KG1 (cell line): ENCODE measurements at places on chromosomes 11 and 22.

GRCh38 chr11:76371170-76371569, 9.8 kb downstream of the THAP12 start:
- no peak for DNase-seq

DNA sequence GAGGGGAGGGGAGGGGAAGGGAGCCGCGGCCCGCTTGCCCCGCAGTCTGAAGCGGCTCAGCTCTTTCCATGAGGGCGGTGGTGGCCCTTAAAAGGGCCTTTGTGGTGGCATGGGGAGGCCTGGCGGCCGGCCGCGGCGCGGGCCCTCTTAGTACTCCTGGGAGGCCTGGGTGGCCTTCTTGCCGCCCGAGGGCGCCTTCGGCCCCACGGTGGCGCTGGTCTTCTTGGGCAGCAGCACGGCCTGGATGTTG, 6.9 kb downstream of the DPAGT1 start:
- DNase-seq = peak; percentile 58

DNA sequence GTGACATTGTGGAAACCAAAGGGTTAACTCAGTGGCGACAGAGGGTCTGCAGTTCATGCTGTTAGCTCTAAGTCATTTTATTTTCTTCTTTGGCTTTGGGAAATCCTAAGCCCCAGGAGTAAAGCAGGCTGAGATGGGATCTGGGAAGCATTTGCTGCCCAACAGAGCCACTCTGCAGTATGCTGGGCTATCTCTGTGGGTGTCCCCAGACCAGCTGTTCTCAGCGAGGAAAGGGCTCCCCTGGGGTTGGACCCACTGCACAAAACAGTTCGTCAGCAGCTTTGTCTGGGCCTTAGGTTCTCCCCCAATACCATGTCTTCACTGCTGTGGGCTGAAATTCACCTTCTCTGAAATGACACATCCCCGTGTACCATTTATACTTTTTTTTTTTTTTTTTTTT, 34.0 kb downstream of the KREMEN1 start:
- DNase-seq = no peak

DNA sequence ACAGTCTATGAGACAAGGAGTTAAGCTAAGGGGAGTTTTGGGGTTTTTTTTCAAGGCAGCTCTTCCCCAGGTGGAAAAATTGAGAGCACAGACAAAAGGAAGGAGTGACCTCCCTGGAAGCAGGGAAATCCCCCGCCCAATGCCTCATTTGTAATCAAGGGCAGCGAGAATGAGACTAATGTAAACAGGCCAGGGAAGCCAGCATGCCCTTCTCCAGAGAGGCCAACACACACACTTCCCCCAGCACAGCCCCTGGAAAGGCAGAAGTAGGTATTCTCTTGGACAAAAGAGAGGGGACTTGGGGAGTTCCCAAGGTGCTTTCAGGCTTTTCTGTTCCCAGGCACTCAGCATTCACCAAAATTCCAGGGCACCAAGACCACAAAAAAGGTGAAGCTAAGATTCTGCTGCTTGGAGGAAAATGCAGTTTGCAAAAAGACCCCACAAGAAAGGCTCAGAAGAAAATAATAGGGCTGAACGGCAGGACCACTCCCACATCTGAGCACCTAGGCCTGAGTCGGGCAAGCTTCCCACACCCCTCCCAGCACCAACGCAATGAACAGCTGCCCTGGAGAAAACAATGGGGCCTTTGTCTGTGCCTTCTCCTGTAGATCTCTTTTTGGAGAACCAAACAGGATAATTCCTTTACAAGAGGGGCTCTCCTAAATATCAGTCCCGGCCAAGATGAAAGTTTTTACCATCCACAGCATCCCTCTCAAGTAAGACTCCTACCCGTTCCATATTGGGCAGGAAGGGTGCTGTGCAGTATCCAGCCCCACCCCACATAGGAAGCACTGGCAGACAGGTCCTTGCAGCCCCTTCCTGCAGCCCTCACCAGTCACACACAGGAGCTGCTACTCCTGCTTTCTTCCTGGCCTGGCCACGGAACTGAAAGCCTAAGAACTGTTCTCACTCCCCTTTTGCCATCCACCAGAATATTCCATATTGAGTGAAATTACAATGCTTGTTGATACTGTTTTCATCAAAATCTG, 70.7 kb upstream of the AKIP1 start:
- no peak for DNase-seq

- no peak for DNase-seq
Measured at GRCh38 chr11:11661326-11662040, 39.7 kb upstream of the GALNT18 start.

DNA sequence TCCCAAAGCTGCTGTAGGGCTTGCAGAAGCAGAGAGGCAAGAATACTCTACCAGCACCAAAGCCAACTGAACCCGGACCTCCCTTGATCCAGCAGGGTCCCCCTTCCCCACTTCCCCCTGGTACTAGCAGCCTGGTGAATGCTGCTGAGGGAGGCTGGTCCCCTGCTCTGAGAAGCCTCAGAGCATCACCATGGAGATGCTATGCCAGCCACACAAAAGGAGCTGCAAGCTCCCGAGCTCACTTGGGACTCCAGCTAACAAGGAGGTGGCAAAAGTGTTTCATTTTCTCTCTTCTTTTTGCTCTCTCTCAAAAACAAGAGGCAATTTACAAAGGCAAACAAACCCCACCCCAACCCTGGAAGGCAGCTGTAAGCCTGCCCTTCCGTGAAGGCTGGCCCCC, 509.8 kb downstream of the BUD13 start:
- DNase-seq = no peak

DNA sequence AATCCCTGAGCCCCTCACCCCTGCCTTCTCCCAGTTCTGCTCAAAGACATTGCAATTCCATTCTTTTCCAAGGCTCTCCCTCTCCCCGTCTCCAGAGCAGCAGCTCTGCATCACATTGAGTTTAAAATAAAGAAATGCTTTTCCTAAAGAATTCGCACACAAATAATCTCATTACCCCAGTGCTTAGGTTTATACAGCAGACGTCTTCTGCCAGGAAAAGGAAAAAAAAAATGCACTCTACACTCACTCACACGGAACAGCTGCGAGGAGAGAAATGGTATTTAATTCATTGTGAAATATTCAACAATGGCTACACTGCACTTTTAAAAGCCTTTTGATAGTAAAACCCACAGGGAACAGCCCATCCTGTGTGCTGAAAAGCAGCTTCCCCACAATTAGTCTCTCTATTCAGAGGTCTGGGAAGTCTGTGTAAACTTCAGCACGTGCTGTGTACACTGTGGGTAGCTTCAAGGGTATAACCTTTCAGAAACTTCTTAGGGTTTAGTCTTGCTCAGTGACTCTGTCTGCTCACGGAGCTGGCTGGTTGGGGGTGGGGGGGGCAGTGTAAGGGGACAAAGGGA, 42.8 kb downstream of the ETS1 start:
- no peak for DNase-seq

GRCh38 chr11:86748296-86748695, 52.0 kb upstream of the PRSS23 start:
- DNase-seq = no peak

- no peak for DNase-seq
Measured at GRCh38 chr22:28711341-28711740, 30.3 kb downstream of the CHEK2 start.

GRCh38 chr11:19936461-19936860, 223.8 kb downstream of the DBX1 start:
- no peak for DNase-seq

- DNase-seq = no peak
Measured at GRCh38 chr22:38289583-38290082, 16.8 kb upstream of the TMEM184B start.

- no peak for DNase-seq
Measured at GRCh38 chr11:100203789-100204188, 483.3 kb upstream of the ARHGAP42 start.

GRCh38 chr11:14149683-14150082, 187.2 kb downstream of the SPON1 start:
- DNase-seq = no peak

DNA sequence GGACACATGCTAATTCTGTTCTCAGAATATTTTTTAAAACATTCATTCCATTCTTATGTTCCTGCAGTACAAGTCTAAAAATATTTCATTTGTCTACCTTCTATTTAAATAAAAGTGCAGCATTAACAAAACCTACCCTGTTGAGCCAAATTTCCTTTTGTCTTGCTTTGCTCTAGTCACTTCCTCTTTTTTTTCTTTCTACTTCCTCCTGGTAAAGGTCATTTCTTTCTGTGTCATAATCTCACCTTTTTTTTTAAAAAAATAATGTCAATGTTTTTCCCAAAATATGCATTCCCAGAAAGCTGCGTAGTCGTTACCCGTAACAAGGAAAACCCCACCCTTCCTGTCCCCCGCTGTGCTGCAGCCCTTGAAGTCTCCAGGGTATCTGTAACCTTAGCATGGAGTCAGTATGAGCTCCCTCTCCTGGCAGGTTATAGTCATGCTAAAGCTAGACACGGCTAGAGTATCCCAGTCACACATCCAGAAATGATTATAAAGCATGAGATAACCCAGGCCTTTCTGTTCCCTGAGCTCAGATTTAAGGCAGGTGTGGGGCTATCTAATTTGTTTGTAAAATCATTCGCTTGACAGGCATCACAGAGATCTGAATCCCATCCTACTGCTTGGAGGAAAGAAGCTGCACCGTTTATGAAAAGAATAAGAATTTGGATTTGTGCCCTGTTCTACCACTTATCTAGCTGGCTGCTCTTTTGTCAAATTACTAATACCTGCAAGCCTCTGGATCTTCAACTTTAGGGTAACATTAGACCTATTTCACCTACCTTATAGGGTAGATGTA, 51.1 kb upstream of the EED start:
- peak; percentile 73 for DNase-seq

- no peak for DNase-seq
Measured at GRCh38 chr11:70032943-70033710, 45.0 kb upstream of the ANO1 start.

DNA sequence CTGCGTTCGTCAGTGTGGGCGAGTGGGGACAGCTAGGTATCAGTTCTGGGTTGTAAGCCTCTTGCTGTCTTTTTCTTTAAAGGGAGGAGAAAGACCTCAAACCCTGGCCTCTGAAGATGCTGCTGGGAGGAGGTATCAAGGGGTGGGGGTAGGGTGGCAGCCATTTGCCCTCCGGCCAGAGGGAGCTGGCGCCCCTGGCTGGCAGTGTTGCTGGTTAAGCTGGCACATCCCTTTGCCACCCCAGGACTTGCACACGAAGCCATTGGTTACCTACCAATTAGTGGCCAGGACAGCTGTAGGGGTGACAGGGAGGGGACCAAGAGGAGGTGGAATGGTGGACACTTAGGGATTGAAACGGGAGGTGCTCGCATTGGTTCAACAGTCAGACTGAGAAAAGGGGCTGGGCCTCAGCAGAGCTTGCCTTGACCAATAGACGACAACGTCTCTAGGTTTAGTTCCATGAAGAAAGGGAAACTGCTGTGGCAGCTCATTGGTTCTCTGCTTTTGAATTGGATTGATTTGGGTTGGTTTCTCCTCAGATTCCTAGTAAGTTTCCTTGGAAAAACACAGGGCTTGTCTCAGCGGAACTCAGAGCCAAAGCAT, 77.9 kb downstream of the ST3GAL4 start:
- DNase-seq = no peak

DNA sequence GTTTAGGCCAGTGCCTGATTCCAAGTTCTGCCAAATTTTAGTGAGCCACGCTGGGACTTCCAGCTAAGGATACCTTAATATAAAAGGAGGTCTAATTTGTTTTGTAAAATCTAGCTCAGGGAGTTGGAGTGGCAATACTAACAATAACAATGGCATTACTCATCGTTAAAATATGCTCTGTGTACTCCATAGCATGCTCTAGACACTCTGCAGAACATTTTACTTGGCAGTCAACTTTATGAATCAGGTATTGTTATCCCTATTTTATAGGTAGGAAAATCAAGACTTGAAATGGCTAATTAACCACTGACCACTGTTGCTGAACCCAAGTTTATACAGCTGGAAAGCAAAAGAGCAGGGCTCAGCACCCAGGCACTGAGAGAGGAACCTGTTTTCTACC, 485.0 kb upstream of the KIRREL3 start:
- no peak for DNase-seq

GRCh38 chr11:102981324-102981910, 25.9 kb upstream of the MMP13 start:
- no peak for DNase-seq

GRCh38 chr22:39471381-39472141, 14.7 kb downstream of the MGAT3 start:
- DNase-seq = no peak

GRCh38 chr11:61782841-61783240, 9.6 kb downstream of the TMEM258 start:
- no peak for DNase-seq

DNA sequence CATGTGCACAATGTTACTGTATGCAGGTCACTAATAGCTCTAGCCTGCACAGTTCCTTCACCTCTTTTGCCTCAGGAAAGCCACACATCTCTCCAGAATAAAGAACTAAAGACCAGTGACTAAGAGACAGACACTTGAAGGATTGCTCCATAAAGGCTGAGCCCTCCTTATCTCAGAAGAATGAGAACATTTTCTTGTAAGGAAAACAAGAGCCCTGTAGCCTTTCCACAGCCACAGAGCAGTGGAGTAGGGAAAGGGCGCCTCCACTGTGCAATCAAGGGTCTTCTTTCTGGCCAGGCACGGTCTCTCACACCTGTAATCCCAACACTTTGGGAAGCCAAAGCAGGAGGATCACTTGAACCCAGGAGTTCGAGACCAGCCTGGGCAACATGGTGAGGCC, 202.6 kb upstream of the TMEM45B start:
- DNase-seq = no peak

DNA sequence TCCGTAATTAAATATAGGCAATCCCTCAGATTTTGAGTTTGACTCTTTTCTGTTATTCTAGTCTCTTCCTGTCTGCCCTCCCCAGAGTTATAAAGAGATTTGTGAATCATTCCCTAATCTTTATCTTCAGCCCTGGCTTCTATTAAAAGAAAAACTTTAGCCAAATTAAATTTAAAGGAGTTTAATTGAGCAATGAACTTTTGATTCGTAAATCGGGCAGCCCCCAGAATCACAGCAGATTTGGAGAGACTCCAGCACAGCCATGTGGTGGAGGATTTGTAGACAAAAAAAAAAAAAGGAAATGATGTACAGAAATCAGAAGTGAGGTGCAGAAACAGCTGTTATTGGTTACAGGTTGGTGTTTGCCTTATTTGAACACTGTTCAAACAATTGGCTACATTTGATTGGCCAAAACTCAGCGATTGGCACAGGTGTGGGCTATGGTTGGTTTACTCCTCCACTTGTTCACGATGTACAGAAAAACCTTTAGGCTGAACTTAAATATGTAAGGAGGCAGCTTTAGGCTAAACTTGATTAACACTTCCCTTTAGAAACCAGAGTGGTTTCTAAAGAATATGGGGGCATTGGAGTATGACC, 2.3 kb upstream of the ALKBH8 start:
- DNase-seq = no peak

GRCh38 chr11:27263046-27263445, 100.0 kb downstream of the CCDC34 start:
- no peak for DNase-seq

GRCh38 chr22:29092243-29092642, 19.4 kb downstream of the KREMEN1 start:
- DNase-seq = no peak

DNA sequence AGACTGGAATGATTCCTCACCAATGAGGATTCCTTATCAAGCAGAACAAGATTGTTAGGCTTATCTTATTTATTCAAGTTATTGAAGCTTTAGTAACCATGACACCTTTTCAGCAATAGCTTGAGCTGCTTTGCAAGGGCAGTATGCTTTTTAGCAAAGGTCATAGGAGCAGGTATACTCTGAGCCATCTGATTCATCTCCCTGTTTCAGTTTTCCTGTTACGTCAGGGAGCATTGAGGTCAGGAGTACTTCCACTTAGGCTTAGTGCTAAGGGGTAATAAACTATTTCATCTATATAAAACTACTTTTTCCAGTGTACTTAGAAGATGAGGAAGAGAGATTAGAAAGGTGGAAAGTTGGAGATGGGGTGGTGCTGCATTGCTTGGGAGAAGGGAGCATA, 17.7 kb upstream of the ANKRD42 start:
- no peak for DNase-seq
